Naive thymus-derived CD8-positive, alpha-beta T cell (primary cell): ENCODE measurements at places on chromosomes 2 and 18.

- DNase-seq, result no peak
Measured at GRCh38 chr2:148650881-148651280, 6.3 kb downstream of the EPC2 start.

GRCh38 chr18:9647496-9648323 lies 33.4 kb upstream of the PPP4R1 start:
- DNase-seq, result no peak

DNA sequence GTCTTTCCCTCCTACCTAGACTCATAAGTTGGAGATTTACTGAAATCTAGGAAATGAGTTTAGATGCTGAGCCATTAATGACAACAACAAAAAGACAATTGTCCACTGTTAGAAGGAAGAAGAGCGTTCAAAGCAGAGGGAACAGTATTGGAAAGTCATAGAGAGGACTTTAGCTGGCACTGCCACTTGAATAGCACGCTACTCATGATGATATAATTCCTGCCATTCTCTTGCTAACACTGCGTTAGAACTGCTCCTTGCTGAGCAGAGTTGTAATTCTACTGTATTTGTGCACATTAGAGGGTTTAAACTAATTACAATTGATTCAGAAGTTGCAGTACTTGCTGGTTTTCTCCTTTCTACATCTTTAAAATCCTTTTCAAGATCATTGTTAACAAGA lies 9.0 kb upstream of the AFTPH start:
- no peak for DNase-seq

- no peak for DNase-seq
Measured at GRCh38 chr2:85355521-85355920, 952 bp downstream of the ELMOD3 start.

- DNase-seq, result no peak
Measured at GRCh38 chr2:86337244-86337835, at the start of gene REEP1. Gene REEP1, minus strand, starts transcription at chr2:86337626. Its CDS starts 116 bp downstream, at chr2:86337510.

DNA sequence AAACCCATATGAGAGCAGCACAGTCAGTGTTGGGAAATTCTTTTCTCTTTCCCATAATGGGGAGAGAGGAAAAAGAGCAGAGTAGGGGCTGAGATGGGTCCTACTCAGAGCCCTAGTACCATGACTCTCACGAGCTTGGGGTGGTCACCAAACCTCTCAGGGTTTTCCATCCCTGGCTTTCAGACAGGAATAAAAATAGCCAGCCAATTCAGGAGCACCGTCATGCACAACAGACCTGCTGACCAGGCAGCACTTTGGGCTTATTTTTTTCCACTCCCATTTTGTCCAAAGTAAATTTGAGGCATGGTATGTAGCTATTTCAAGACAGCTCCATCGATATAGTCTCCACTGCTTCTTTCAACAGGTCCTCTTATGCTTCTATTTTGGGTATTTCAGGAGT lies 86.4 kb downstream of the TGFA start:
- DNase-seq, result no peak

DNA sequence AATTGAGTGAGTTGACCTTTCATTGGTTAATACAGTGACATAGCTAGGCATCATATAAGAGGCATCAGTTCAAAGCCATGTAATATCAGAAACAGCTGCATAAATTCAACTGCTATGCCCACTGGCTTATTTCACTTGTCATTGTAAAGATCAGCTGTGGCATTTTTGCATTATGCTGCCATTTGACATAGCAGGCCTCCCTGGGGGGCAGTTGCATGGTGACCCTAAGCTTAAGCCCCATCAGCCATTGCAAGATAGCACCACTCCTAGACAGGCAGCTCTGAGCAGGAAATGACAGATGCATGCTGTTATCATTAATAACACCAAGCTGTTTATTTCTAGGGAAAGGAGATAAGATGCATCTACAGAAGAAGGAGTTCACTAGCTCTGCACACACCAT lies 233.4 kb upstream of the CNTNAP5 start:
- no peak for DNase-seq

DNA sequence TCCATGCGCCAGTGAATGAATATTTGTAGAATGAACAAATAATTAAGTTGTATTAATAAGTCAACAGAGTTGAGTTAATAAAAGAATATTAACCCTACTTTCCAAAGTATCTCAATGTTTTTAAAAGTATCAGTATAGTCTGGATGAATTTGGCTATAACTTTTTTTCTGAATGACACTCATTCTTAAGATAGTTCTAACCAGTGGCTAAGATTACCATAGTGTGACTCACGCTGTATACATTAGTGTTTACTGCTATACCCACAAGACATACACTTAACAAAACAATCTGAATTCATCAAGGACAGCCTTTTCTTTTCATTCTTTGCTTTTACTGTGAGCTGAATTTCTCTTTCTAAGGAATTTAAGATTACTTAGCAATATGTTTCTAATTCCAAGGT lies 77.0 kb upstream of the PDE1A start:
- DNase-seq, result no peak

DNA sequence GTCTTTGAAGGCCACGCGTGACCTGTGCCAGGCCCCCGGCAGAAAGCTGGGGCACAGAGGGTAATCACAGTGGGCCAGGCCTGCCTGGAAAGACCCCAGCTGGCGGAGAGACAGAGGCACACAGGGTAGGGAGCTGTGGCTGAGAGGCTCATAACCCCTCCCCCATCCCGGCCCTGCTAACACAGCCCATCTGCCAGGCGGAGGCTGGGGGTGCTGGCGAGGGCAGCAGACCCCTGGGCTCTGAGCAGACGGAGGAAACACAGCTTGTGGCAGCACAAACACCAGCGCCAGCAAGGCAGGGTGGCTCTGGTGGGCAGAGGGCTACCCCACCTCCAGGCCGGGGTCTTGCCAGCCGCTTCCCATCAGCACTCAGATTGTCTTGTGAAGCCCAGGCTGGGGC lies 19.0 kb downstream of the HS6ST1 start:
- DNase-seq, result peak; percentile 59

DNA sequence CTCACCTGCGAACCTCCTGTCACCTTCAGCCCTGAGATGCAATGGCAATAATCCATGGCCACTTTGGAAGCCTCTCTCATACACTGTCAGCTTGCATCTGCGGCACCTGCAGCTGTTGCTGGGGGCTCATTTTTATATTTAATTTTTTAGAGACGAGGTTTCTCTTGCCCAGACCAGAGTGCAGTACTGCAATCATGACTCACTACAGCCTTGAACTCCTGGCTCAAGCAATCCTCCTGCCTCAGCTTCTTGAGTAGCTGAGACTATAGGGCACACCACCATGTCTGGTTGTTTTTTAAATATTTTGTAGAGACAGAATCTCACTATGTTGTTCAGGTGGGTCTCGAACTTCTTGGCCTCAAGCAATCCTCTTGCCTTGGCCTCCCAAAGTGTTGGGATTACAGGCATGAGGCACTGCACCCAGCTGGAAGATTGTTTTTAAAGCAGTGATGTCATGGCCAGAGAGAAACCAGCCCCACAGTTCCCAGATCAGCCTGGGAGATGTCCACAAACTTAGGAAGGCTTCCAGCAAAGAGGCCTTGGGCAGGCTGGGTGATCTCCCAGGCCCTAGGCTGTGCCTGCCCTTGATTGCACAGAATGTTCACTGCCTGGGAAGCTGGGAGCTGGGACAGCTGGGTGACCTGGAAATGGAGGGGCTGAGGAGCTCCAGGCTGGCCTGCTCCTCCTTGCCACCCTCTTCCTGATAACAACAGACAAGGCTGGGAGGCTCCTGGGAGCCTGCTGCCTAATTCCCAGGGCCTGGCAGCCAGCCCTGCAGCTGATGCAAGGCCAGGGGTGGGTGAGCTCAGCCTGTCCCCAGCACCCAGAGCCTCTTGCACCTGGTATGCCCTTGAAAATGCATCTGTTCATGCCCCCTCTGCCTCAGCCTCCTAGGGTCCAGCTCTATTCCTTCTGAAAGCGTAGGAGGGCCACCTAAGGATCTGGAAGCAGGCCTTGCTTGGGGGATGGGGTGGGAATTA lies 27.1 kb downstream of the SH2D6 start:
- peak; percentile 18 for DNase-seq

- DNase-seq, result no peak
Measured at GRCh38 chr2:239278361-239278760, 122.5 kb downstream of the HDAC4 start.

DNA sequence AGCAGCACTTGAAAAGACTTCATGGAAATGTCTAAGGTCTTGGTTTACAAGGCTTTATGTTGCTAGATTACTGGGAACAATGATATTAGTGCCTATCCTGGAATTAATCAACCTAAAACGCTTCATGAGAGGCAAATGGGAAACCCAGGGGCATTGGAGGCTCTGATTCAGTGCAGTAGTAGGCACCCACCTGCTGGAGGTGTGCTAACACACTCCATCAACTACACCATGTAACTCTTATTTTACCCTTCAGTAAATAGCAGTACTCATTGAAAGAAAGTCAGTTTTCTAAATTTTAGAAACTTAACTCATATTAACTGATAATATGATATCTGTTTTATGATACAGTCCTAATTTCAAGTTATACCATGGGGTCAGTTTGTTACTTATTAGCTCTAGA lies 17.4 kb upstream of the HNRNPA3 start:
- no peak for DNase-seq
